Stimulated activated CD4-positive, alpha-beta T cell treated with anti-CD3 and anti-CD28 coated beads, Interleukin-1b, Interleukin-23, amount 100 ng/mL, for 1 hour (primary cell): ENCODE measurements at places on chromosomes 1 and 21.

GRCh38 chr21:43588957-43589356 is 70.3 kb downstream of the HSF2BP start:
- DNase-seq, result no peak

GRCh38 chr1:203478231-203478630 is 2.6 kb downstream of the PRELP start:
- DNase-seq, result no peak

- no peak for DNase-seq
Observed at GRCh38 chr1:168693197-168693871, 35.7 kb downstream of the DPT start.

DNA sequence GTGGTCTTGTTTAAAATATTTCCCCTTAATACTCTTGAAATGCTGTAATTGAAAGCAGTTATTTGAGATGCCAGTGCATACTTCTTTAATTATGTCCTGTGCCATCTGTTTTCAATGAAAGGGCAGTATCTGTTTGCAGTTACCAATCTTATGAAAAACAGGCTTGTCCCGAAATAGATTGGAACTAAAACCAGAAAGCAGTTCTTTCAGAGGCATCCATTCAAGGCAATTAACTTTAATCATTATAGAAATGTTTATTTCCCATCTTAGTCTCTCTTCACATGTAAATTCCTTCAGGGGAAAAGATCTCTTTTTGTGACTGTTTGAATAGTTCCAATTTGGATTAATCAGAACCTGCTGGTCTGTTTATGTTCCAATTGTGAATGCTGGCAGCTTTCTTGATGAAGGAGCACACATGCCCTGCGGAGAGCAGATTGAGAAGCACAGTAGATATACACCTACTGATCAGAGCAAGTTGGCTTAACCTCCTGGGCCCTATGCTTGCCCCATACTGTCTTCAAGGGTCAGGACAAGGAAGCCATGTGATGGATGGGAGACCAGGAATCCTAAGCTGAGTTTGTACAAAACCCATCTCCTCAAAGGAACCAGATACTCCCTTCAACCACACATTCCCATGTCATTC is 41.6 kb upstream of the MROH9 start:
- DNase-seq, result no peak

DNA sequence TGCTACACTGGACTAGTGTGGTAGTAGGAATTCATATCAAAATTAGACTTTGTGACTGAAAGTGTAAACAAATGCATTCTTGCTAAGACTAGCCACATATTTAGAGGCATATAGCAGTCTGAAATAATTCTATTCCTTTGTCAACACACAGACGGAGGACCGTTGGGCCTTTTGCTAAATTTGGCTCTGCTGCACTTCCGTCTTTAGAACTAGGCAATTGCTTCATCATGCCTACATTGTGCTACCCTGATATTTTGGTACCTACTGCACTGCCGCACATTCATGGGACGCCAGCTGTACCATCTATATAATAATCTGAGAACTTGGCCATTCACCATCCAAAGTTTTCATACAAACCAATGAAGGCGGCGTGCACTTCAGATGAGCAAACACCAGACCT is 346.8 kb downstream of the KIF26B start:
- DNase-seq, result no peak
